ENCODE measurements at places on chromosomes 11 and 22.

- no peak for DNase-seq
These were observed 20.9 kb downstream of the DKK3 start for GRCh38 chr11:11987503-11988022.

DNA sequence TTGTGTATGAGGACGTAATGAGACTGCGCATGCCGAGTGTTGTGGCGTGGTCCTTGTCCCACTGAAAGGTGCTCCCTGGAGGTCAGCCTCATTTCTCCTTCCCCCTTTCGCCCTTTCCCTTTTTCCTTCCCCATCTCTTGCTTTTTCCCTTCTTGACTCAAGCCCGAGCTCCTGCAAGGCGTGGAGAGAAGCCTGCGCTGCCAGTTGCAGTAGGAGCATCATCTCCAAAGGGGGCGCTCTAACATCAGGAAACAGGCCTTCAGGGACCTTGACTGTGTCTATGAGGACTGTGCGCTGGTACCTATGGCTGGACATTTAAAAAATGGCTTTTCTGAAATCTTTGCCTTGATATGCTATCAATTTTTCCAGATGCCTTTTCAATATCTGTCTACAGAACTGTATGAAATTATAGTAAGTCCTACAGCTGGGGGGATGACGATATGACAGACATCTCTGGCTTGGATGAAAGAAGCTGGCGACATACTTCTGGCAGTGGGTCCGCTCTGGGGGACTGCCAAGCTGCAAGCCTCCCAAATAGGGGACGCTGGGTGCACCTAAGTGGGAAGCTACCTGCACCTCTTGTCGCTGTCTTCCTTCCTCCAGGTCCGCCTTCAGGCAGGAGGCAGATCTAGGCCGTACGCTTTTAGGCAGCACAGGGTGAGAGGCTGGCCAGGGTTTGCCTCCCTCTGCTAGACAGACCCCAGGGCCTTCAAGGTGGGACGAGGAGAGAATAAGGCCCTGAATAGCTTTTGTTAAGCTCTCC, 96.5 kb downstream of the NXPE2 start:
- DNase-seq: no peak

GRCh38 chr22:20182365-20182764, 31.5 kb upstream of the CCDC188 start:
- DNase-seq: no peak

DNA sequence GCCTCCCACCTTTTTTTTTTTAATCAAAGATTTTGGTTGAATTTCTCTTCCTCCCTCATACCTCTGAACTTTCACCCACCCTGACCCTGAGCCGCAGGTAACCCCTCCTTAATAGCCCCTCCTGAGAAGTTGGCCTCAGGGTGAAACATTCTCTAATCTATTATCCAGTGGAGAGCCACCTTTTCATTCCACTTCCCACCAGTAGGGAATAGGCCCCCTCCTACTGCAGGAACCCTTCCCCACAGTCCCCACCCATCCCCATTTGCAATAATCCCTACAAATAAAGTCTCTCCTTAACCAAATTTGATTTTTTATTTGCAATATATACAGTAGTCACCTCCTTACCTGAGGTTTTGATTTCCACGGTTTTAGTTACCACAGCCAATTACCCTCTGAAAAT, 2.1 kb upstream of the SLC35F2 start:
- no peak for DNase-seq

GRCh38 chr11:12449961-12450715, 72.8 kb downstream of the PARVA start:
- DNase-seq: no peak

- no peak for DNase-seq
These were observed 11.6 kb downstream of the TST start for GRCh38 chr22:37007651-37008050.
